ENCODE measurements at places on chromosomes 7 and 10. TPM values are rescaled to one million over a fixed set of nuclear protein-coding genes. Genes with fewer than 3 reads are reported as not detected.

GRCh38 chr7:72098807-72099580, 313.1 kb downstream of the CALN1 start:
- DNase-seq = no peak

GRCh38 chr7:106568680-106569499, 92.1 kb downstream of the CCDC71L start:
- DNase-seq = no peak

DNA sequence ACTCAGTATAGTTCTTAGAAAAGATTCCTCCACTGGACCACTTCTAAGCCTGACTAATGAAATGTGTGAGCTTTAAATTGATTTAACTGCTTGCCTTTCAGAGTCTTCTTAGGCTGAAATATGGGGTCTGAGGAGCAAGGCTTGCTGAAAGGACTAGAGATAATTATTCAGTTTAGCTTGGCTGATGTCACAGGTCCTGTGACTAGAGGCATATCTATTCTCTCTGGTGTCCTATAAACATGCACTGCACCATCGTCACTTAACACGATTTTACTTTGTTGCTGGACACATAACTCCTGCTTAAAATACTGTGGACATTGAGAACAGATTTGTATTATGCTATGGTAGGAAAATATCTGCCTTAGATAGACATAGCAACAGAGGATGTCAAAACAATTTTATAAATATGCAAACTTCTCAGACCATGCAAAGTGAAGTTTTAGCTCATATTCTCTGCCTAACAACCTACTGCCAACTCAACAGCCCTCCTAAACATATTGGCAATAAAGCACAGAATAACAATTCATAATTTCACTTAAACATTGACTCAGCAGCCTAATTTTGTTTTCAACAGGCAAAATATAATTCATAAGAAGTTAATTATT, 80.2 kb downstream of the RNF133 start:
- DNase-seq = no peak

GRCh38 chr7:47371733-47372368, 210.1 kb downstream of the TNS3 start:
- DNase-seq = no peak

DNA sequence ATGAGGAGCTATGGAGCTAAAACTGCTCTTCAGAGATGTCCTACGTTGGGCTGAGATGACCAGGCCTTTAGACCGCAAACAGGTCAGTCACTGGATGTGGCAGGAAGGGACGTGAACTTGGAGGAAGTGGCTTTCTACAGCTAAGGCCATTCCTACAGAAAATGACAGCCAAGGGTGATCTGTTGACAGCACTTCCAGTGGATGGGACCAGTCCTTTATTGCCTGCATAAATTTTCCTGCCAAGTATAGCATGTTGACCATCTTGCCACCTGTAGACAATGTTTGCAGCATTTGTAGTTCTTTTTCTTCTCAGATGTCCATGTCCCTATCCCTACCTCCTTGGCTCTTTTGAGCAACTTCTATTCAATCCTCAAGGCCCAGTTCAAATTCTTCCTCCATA, 3.4 kb downstream of the LIPM start:
- no peak for DNase-seq

GRCh38 chr7:143385891-143386781, 5.0 kb downstream of the ZYX start:
- DNase-seq = no peak

DNA sequence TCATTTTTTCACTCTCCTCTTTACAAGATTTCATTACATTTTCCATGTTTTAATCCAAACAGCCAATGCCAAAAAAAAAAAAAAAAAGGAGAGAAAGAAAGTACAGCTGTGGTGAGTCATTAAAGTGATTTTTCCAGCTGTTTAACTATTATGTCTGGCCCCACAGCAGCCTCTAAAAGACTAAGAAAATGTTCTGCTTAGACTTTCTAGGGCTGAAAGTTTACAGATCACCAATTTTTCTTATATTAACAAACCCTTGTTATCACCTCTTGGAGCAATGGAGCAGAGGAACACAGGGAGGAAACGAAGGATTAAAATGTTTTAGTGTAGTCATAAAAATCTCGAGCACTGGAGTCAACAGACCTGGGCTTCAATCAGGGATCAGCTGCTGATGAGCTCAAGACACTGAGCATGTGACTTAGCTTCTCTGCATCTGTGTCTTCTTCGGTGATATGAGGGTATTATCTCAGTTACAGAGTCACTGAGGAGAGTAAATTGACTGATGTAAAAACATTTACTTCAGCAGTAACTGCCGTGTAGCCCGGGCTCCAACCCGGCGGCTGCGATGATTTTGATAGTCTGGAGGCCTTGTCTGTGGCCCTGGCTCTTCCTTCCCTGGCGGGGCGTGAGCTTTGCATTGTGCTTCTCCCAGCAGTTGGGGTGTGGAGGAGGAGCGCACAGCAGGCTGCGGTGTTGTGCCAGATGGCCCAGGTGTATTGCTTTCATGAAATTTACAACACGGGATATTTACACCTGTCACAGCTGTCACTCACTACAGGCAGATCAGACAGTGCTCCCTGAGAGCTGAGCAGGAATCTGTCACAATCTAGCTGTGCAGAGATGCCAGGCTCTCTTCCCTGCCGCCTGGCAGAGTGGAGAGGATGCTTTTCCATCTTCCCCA, 298.3 kb upstream of the FZD8 start:
- DNase-seq = no peak

GRCh38 chr10:113228530-113228929, 278.5 kb downstream of the TCF7L2 start:
- no peak for DNase-seq

- DNase-seq = no peak
These were observed 151.1 kb downstream of the DGKB start for GRCh38 chr7:14751461-14751860.

GRCh38 chr10:84837877-84838276, 509.5 kb downstream of the CCSER2 start:
- DNase-seq = no peak

- DNase-seq = no peak
These were observed 698.2 kb downstream of the REEP3 start for GRCh38 chr10:64219271-64220025.

- peak; percentile 50 for DNase-seq
These were observed 381.6 kb downstream of the TYW1 start for GRCh38 chr7:67377939-67378862.

DNA sequence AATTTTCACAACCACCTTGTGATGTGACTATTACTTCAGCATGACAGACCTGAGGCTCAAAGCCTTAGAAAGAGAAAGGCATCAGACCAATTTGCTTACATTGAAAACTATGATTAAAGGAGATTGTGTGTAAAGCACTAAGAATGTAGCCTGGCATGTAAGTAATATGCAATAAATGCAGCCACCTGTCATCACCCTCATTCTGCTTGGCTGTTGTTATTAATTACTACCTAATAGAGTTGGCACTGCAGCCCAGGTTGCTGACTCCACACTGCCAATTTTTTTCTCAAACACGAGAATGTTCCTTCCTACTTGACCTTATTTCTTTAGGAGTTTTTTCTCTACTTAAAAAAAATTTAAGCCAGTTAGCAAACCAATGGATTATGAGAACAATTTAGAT, 61.2 kb upstream of the NPVF start:
- no peak for DNase-seq

DNA sequence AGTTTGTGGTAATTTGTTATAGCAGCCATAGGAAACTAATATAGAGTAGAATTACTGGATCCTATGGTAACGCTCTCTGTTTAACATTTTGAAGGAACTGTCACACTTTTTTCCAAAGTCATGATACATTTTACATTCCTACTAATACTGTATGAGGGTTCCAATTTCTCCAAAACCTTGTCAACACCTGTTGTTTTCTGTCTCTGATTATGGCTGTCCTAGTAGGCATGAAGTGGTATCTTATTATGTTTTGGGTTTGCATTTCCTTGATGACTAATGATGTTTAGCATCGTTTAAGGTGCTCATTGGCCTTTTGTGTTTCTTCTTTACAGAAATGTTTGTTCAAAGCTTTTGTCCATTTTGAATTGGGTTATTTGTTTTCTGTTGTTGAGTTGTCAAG, 69.6 kb downstream of the VPS50 start:
- DNase-seq = no peak

GRCh38 chr10:92901819-92902251, 53.5 kb downstream of the EXOC6 start:
- DNase-seq = peak; percentile 71

- no peak for DNase-seq
These were observed 56.8 kb downstream of the AUTS2 start for GRCh38 chr7:69654849-69655707.

- no peak for DNase-seq
These were observed 63.8 kb downstream of the COL26A1 start for GRCh38 chr7:101426303-101427011.

- peak; percentile 75 for DNase-seq
These were observed 3.6 kb downstream of the NPM3 start for GRCh38 chr10:101779544-101780186.

- no peak for DNase-seq
These were observed 1.1 kb upstream of the DMTF1 start for GRCh38 chr7:87151002-87151728.

- DNase-seq = no peak
These were observed 38.0 kb downstream of the R3HCC1L start for GRCh38 chr10:98172495-98172894.

DNA sequence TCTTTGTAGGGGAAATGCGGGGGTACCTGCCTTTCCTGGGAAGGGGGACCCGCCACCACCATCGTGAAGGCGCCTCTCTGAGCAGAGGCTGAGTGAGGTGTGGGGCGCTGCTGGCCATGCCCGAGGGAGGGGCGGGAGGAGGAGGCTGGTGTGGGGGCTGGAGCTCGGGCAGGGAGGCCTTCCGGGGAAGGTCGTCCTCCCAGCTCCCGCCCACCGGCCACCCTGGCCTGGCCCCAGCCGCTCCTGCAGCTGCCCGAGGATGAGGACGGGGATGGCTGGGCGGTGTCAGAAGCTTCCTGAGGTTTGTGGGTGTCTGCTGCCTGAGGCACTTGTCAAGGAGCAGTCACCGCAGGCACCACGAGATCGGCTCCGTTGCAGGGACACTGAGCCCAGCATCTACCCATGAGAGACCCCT, 11.4 kb downstream of the PWWP2B start:
- DNase-seq = no peak

DNA sequence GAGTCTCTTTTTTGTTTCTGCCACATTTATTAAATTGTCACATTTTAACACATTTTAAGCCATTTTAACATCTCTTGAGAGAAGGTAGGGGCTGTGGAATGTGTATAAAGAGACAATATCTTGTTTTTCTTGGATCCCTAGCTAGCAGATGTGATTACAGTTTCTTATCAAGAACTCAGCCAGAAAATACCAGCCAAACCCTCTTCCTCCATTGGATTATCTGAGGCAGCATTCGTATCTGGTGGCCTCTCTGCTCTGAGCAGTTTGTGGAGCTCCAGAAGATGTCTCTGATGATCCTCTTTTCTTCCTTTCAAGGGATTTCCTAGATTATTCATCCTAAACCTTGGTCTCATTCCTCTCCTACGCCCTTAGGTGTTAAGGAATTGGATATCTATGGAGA, 35.3 kb upstream of the PFKFB3 start:
- DNase-seq = no peak

GRCh38 chr7:42208572-42208971, 28.4 kb downstream of the GLI3 start:
- no peak for DNase-seq

DNA sequence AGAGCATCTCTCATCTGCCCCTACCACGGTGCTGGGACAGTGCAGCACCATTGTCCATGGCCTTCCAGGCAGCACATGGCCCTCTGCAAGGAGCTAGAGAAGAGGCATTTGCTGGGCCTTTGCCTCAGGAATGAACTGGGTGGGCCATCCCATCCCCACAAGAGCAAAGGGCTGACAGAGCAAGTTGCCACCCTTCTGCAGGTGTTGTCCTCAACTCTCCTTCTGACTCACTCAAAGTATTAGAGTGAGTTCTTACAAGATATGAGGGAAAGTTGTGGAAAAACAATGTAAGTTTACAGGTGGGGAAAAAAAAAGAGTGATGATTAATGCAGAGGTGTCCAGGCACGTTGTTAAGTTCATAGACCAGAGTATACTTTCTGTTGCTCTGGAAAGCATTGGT, 261.2 kb downstream of the SKIDA1 start:
- no peak for DNase-seq

- DNase-seq = no peak
These were observed 497.4 kb upstream of the FOXK1 start for GRCh38 chr7:4184653-4185052.

GRCh38 chr10:19920075-19920726, 104.0 kb downstream of the PLXDC2 start:
- no peak for DNase-seq

DNA sequence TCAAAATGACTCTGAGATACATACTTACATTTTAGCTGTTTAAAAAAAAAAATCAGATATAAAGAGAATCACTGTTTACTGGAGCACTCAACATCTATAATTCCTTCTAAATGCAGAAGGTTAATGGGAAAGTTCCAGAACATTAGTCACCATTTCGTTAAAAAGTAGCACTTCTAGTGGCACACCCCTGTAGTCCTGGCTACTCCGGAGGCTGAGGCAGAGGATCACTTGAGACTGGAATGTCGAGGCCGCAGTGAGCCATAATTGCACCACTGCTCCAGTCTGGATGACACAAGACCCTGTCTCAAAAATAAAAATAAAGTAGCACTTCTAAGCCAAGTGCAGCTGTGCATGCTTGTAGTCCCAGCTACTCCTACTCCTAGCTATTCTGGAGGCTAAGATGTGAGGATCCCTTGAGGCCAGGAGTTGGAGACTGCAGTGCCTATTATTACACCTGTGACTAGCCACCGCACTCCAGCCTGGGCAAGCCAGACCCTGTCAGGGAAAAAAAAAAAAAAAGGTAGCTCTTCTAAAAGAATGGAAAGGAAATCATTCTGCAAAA, 2.2 kb downstream of the FGFBP3 start:
- no peak for DNase-seq

DNA sequence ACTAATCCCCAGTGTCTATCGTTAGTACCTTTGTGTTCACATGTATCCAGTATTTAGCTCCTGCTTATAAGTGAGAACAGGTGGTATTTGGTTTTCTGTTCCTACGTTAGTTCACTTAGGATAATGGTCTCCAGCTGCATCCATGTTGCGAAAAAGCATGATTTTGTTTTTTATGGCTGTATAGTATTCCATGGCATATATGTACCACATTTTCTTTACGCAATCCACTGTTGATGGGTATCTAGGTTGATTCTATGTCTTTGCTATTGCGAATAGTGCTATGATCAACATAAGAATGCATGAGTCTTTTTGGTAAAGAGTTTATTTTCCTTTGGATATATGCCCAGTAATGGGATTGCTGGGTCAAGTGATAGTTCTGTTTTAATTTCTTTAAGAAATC, 59.1 kb downstream of the CH25H start:
- DNase-seq = no peak

GRCh38 chr7:44955733-44956132, 23.1 kb downstream of the MYO1G start:
- DNase-seq = no peak

WDFY4 gene
- total RNA-seq = 39.3 TPM

FKBP6 gene
- 0.24 TPM for total RNA-seq

NKX1-2 gene
- total RNA-seq = not detected

FAM25C gene
- total RNA-seq = not detected

VAX1 gene
- not detected for total RNA-seq

PNLIPRP1 gene
- not detected for total RNA-seq

AKR1C8 gene
- total RNA-seq = 3.1 TPM

RAMP3 gene
- total RNA-seq = not detected

ZNRF2 gene
- 24.4 TPM for total RNA-seq

LIPM gene
- total RNA-seq = not detected

FASTK gene
- 101 TPM for total RNA-seq

TMEM176A gene
- total RNA-seq = 4.4 TPM

PDIA4 gene
- 38.2 TPM for total RNA-seq

CLRN3 gene
- not detected for total RNA-seq
